Stimulated activated CD4-positive, alpha-beta T cell treated with anti-CD3 and anti-CD28 coated beads, Interleukin-15, amount 100 ng/mL, for 24 hours (primary cell): ENCODE measurements at places on chromosomes 12 and 14.
A peak's percentile ranks its signal among the peaks of the same experiment; 100 is the strongest.

GRCh38 chr14:75242546-75243273 lies 35.9 kb upstream of the FOS start:
- DNase-seq = no peak

DNA sequence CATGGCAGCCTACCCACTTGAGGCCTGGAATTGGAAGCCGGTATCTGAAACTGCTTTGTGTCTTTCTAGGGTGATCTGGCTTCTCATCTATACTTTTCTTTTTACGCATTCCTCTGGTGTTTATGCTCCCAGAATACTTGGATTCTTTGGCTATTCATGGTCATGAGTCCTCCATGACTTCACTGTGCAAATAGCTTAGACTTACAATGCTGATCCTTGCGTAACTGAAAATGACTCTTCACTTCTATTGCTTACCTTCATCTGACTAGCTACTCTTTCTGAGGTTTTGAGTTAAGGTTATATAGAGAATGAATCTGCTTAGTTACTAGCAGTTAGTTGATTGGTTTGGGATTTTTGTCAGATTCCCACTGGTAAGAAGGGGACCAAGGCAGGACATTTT lies 121.7 kb upstream of the NOVA1 start:
- DNase-seq = no peak

GRCh38 chr14:23071244-23071920 lies 14.1 kb upstream of the CDH24 start:
- DNase-seq = peak; percentile 85

DNA sequence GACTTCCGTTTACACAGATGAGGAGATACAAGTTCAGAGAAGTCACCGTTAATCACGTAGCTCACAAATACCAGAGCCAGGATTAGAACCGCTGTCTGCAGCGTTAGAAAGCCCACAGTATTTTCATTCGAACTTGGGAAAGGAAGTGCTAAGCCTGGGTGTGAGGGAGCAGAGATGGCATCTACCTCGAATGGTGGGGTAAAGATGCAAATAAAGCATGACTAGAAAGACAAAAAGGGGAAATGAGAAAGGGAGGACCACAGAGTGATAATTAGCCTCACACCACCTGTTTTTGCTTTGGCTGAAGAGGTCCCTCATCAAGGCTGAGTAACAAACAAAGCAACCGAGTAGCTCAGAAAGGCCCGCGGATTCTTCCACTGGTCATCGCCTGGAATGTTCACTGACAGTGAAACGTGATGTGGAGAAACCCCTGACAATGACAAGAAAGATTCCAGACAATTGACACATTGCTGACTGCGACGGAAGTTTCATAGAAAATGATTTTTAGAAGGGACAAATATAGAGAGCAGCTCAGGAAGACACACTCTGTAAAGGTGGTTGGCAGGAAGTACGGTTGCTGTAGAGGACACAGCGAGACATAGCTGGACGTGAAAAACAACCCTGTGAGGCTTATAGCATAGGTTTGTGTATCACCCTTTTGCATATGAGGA lies 31.5 kb upstream of the BHLHE41 start:
- no peak for DNase-seq

DNA sequence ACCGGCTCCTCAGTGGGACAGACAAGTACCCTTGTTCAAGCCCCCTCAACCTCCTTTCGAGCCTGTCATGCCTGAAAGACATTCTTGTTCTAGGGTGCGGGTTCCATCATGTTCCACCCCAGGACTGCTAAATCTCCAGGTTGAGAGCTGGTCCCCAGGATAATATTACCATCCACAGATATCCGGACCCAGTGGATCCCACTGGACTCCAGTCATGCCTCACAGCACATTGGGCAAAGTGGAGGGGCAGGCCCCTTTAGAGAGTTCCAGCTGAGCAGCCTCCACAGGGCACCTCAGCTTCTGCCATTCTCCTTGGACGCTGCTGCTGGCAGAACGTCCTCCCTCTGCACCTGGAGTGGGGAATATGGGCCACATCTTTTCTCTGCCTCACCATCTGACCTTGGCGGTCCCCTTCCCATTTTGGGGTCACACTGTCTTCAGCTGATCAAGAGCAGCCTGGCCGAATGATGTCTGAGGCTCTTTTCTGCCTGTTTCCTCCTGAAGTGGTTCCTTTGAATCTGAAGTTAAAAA lies 137.4 kb downstream of the BCL11B start:
- DNase-seq = no peak
